ENCODE measurements at places on chromosomes 3 and 15.

DNA sequence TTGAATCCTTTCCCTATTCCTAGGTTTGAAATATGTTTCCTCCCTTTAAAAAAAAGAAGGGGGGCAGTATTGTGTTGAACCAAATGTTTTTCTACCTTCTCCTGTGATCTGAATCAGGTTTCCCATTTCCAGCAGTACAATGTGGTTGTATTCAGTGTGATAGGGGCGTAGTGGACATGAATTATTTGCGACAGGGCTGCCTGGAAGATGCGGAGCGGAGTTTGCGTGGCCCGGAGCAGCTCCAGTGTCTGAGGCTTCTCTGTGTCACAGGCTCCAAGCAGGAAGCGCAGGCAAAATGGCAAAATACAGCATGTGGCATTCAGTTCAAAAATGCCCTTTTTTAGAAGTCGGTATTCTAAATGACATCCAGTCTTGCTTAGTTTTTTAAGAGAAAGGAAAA lies 154.4 kb downstream of the PGPEP1L start:
- DNase-seq, result peak; percentile 97

GRCh38 chr3:69142090-69142489 lies 19.7 kb upstream of the LMOD3 start:
- no peak for DNase-seq

DNA sequence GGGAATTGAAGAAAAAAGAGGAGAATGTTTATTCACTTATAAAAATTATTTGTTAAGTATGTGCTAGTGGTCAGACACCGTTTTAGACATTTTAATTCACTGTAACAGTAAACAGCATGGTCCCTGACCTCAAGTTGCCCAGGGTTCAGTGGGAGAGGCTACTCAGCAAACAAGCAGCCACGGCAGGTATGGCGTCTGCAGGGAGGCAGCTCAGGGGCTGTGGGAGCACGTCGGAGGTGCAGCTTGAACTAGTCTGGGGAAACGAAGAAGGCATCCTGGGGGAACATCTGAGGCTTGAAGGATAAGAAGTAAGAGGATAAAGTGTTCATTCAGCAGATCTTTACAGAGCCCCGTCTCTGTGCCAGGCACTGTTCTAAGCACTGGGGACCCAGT lies 66.0 kb downstream of the CRTC3 start:
- no peak for DNase-seq

DNA sequence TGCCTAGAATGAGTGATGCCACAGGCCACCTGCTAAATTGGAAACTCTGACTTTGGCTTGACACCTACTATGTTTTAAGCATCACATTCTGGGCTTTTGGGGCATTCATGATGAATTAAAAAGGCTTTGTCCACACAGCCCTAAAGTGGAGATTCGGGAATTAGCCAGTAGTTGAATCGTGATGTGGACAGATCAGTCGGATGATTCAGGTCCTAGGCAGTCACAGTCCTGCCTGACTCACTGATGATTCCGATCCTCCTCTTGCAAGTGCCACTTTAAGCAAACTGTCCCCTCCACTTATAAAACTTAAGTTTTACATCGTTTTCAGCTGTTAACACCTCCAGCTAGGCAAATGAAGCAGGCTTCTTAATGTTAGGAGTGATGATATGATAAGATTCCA lies 75.3 kb downstream of the SYNPR start:
- no peak for DNase-seq
